ENCODE measurements at places on chromosomes 11 and 22. TPM values are rescaled to one million over a fixed set of nuclear protein-coding genes. Genes with fewer than 3 reads are reported as not detected.

DNA sequence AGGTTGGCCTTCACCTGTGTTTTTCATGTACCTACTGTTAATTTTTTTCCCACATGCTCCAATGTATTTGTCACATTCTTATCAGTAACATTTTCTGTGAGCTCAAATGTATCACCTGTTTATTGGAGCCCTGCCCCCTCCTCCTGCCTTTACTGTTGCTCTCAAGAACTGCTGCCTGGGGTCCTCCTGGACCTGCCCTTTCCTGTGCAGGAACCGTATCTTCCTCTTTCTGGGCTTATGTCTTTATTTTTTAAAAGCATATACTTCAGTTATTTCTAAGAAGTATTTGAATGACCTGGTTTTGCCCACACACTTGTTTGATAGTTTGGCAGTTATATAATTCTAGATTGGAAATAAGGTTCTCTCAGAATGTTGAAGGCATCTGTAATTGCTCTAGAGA lies 5.9 kb downstream of the FAM118B start:
- H3K4me1 ChIP-seq = peaks cover 33% of the 10 kb centered on the region
- no peak overlapping the region for H3K4me3 ChIP-seq
- H3K27me3 ChIP-seq = no peaks in the 10 kb centered on the region
- peaks cover 1% of the 10 kb centered on the region for H3K36me3 ChIP-seq

Gene OR8A1
- not detected for total RNA-seq

DNA sequence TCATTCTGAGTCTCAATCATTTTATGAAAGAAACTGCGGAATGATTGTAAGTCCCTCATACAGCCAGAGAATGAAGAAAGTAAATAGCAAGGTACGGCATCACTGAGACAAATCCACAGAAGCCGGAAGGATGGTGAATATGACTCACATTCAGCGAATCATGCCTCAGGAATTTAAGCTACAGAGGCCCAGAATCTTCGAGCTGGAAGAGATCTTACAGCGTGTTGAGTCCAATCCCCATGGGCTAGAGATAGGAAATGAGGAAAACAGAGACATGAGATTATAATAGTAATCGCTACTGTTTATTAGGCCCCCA lies 173.2 kb downstream of the KIF18A start:
- no peak for DNase-seq
- H3K4me3 ChIP-seq = no peak overlapping the region
- H3K4me1 ChIP-seq = no peaks in the 10 kb centered on the region
- no peak overlapping the region for H3K27ac ChIP-seq
- peaks cover 2% of the 10 kb centered on the region for H3K27me3 ChIP-seq
- H3K36me3 ChIP-seq = no peaks in the 10 kb centered on the region

DNA sequence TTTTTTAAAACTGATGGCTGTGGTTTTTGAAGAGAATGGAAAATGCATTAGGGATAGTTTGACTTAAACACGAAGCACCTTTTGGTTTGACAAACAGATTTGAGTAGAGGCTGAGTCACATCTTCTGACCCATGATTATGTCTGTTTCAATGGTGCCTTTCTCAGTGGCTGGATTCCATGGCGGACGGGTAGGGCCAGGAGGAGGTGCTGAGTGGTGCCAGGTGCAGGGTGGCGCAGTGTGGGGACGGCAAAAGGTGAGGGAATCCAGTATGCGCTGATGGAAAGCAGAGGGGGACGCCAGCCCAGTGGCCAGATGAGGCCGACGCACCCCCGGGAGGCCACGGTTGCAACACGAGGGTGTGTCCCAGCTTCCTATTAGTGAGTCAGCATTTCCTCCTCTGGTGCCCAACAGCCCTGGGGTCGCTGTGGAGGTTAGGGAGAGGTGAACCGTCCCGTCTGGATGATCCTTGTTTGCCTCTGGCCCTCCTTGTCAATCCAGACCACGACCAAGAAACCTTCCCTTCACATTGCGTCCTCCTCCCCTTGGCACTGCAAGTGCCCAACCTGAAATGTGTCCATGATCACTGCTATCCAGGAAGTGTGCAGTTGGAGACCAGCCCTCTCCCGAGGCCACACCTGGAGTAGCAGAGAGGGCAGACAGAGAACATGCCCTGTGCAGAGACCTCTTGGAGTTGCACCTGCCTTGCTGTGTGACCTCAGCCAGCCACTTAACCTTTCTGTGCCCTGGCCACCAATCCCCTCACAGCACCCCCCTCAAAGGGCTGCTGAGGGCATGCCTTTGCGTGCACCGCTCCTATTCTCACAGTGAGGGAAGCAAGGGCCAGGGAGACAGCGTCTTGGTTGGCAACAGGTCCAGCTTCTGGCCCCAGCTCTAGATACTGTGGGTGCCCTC lies 32.5 kb upstream of the ATXN10 start:
- no peak overlapping the region for H3K27ac ChIP-seq
- no peak overlapping the region for H3K4me3 ChIP-seq
- DNase-seq = no peak

GRCh38 chr11:117919341-117919740 lies 9.9 kb downstream of the TMPRSS13 start:
- peak overlapping the region; percentile 33 for H3K27ac ChIP-seq
- no peaks in the 10 kb centered on the region for H3K27me3 ChIP-seq
- H3K4me1 ChIP-seq = peaks cover 11% of the 10 kb centered on the region

DNA sequence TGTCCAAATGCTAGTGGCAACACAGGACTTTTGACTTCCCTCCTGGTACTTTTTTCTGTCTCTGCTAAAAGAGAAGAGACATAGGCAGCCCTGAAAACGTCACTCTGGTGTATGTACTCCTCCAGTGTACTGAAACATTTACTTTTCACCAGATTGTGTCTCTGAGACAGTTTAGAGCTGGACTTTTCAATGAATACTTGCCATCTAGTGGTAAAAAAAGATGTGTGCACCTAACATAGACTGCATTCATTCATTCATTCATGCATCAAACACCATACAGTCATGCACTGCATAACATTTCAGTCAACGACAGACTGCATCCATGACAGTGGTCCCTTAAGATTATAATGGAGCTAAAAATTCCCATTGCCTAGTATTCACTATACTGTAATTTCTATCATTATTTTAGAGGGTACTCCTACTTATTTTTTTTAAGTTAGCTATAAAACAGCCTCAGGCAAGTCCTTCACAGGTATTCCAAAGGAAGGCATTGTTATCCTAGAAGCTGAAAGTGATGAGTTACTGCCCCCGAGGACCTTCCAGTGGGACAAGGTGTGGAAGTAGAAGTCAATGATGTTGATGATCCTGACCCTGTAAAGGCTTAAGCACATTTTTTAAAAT lies 186.2 kb downstream of the SPON1 start:
- H3K36me3 ChIP-seq = no peaks in the 10 kb centered on the region
- DNase-seq = no peak
- no peak overlapping the region for H3K27ac ChIP-seq
- H3K27me3 ChIP-seq = no peaks in the 10 kb centered on the region
- H3K4me3 ChIP-seq = no peak overlapping the region

Gene ZMAT5
- 19.2 TPM for total RNA-seq

GRCh38 chr11:84069048-84069447 lies 782.9 kb upstream of the CCDC90B start:
- no peak for DNase-seq
- no peaks in the 10 kb centered on the region for H3K27me3 ChIP-seq
- no peaks in the 10 kb centered on the region for H3K36me3 ChIP-seq
- H3K27ac ChIP-seq = no peak overlapping the region
- no peak overlapping the region for H3K4me3 ChIP-seq

Gene GALNT18
- total RNA-seq = 8.8 TPM

Gene CNIH2
- 1.6 TPM for total RNA-seq

- peaks cover 93% of the 10 kb centered on the region for H3K4me1 ChIP-seq
- H3K4me3 ChIP-seq = no peak overlapping the region
- H3K27me3 ChIP-seq = no peaks in the 10 kb centered on the region
- H3K36me3 ChIP-seq = peaks cover 51% of the 10 kb centered on the region
Observed at GRCh38 chr11:128701086-128701485, 7.2 kb downstream of the FLI1 start.

- no peak overlapping the region for H3K4me3 ChIP-seq
- peaks cover 4% of the 10 kb centered on the region for H3K27me3 ChIP-seq
- no peaks in the 10 kb centered on the region for H3K4me1 ChIP-seq
- H3K27ac ChIP-seq = no peak overlapping the region
- no peaks in the 10 kb centered on the region for H3K36me3 ChIP-seq
Observed at GRCh38 chr11:73257342-73258103, 14.6 kb upstream of the P2RY6 start.
